ENCODE measurements at places on chromosomes 2 and 18. TPM values are rescaled to one million over a fixed set of nuclear protein-coding genes. Genes with fewer than 3 reads are reported as not detected.
A peak's percentile ranks its signal among the peaks of the same experiment; 100 is the strongest.

DNA sequence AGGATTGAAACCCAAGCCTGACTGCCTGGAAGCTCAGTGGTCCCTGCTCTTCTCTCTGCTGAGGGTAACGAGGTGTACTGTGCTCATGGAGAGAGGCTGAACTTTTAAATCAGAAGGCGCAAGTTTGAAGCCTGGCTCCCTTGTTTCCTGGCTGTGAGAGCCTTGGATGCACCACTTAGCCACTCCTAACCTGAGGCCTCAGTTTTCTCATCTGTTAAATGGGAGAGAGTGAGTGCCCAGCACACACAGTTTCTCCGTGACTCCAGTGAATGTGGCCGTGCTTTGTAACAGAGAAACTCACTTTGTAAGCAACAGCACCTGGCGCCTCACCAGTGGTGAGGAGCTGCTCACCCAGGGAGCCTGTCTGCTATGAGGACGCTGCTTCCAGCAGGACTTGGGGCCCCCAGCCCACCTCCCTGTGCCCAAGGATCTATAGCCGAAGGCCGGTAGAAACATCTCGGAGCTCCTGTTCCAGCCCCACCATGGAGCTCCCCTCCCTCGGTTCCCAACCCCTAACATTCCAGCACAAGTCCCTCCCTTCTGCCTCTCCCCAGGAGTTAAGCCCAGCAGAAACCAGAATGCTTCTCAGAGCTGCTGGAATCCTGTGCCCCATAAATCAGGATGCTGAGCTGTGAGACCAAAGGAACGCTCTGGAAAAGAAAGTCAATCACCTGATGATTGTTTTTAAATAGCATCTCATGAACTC, 20.3 kb upstream of the KCNK3 start:
- no peak for DNase-seq

DNA sequence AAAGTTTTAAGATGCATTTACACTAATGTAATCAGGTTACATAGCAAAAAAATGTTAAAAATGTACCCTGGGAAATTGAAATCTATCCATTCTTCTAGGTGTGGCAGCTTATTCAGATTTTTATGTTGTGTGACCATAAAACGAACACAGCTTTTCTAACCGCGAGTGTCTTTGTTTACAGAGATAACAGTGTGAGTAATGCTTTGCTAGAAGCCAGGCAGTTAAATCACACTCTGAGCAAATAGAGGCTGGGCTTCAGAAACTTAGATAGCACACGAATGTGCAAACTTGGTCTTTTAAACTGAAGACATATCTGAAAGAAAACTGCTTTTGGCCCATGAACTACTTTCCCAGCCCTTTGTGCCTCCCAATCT, 116.1 kb downstream of the SPTBN1 start:
- DNase-seq: no peak

The MAL gene
- total RNA-seq: 23.0 TPM

- no peak for DNase-seq
Measured at GRCh38 chr2:171541202-171541887, 19.1 kb downstream of the CYBRD1 start.

The EML6 gene
- 20.0 TPM for total RNA-seq

DNA sequence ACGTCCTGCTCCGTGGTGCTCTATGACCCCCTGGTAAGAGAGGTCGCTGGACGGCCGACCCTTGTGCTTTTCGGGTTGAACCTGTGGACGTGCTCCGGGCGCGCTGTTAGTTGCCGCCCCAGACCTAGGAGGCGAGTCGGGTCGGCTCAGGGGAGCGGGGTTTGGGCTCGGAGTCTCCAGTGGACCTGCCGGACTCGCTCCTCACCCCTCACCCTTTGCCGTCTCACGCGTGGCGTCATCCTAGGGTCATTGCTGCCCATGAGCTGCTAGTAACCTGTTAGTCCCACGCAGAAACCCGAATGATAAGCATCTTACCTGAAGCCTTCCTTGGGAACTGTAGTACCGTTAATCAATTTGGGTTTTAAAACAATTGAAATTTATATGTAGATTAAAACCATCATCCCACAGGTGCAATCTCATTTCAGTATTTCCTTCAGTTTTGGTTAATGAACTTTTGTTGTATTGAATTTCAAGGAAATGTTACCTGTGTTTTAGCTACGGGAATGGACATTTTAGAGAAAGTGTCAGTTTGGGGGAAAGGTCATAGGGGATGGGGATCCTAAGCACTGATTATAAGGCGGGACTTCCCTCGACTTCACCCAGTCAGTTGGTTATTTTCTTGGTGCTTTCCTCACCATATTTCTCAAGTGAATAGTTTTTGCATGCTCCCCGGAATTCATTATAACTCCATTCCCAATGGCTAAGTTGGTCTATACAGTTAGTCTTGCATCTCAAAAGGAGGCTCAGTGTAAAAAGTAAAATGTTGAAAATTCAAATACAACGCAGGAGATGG, 536 bp downstream of the ELP2 start:
- DNase-seq: no peak

The RETSAT gene
- total RNA-seq: 32.8 TPM

The RTP5 gene
- 1.9 TPM for total RNA-seq

GRCh38 chr2:43171789-43172188, 54.6 kb downstream of the ZFP36L2 start:
- no peak for DNase-seq

GRCh38 chr18:57434536-57435494, at the start of gene ONECUT2:
ONECUT2 (plus strand) TSS chr18:57435374; CDS start chr18:57435717, 343 bp downstream.
- peak; percentile 85 for DNase-seq

Measured in spinal cord (tissue), 10 donors.